ENCODE measurements at places on chromosomes 12 and 14.

GRCh38 chr12:75366629-75367028, 24.3 kb upstream of the GLIPR1L2 start:
- no peak for DNase-seq

- DNase-seq = no peak
Observed at GRCh38 chr12:93793007-93793406, 115.8 kb downstream of the CRADD start.

DNA sequence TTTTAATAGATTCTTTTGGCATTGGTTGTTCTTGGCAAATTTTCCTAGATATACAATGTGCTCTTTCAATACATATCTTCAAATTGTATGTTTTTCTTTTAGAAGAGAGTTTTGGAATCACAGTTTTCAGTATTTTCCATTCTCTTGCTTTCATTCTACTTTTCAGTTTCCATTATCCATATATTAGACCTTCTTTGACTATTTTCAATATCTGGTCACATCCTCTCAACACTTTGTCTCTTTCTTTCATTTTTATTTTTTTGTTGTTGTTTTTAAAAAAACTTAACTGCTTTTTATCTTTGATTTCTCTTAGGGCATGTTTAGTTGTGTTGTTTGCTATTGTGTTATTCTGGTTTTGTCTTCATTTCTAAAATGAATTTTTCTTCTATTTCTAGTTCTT, 59.9 kb upstream of the CLMN start:
- DNase-seq = no peak

- DNase-seq = no peak
Observed at GRCh38 chr14:102988054-102988453, 65.6 kb downstream of the AMN start.

- no peak for DNase-seq
Observed at GRCh38 chr12:28539691-28540323, 349.6 kb downstream of the CCDC91 start.

GRCh38 chr12:48351022-48351708, 446 bp upstream of the ZNF641 start:
- DNase-seq = no peak
